ENCODE measurements at places on chromosomes 6 and 20.
A peak's percentile ranks its signal among the peaks of the same experiment; 100 is the strongest.

DNA sequence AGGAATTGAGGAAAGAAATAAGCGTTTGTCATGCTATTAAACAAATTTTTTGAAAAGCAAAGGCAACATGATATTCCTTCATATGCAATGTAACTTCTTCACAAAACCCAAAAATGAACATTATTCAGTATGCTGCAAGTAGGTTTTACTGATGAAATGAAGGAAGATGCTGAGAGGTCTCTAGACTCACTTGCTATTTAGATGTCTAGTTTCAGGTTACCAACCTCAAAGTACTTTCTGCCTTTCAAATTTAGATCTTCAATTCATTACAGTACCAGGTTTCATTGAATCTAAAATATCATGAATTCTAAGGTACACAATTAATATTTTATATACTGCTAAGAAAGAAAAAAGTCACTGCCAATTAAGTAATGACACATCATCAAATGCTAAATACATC is 39.9 kb downstream of the MYO6 start:
- DNase-seq: no peak

DNA sequence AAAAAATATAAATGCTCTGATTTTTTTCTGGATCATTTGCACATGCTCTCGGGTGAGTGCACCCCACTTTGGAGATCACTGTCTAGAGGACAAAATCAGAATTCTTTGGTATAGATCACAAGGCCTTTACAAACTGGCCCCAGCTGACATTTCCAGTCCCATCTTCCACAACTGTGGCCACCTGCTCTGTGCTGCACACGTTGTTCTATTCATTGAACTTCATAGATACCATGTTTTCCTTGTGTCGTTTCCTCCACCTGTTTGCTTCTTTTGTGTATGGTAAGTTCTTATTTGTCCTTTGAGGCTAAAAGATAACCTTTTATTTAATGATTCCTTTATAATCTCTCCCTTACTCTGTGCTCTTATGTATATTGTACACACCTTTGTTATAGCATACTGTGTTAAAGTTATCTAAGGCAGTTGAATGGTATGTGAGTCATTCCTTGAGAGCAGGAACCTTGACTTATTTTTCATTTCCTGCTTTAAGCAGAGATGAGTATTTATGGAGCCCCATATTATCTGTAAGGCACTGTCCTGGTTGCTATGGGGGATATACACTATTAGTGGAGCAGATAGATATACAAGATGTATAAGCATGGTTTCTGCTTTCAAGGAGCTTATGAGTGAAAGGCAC is 12.0 kb upstream of the SLC17A5 start:
- DNase-seq: no peak

DNA sequence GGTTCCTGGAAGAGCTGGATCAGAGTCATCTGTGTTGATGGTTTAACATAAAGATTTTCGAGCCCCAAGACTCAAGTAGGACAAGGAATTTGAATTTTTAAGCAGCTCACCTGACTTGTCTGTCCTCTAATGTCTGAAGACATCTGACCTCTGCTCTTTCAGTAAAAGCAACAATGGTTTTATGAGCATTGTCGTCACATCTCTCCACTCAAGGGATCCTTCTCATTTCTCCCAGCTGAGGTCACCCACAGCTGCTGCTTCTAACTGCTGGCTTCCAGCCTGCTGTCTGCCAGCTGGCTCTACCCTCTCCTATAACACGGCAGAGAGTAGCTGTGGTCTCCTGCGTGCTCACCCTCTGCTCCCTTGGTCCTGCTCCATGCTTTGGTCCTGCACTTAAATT is 24.7 kb upstream of the HDAC2 start:
- DNase-seq: peak; percentile 96

GRCh38 chr6:143468026-143468425 is 17.4 kb downstream of the PEX3 start:
- DNase-seq: no peak

GRCh38 chr6:148313488-148313887 is 29.1 kb upstream of the SASH1 start:
- no peak for DNase-seq

- no peak for DNase-seq
These were observed 135.6 kb downstream of the SLC24A3 start for GRCh38 chr20:19347943-19348456.

DNA sequence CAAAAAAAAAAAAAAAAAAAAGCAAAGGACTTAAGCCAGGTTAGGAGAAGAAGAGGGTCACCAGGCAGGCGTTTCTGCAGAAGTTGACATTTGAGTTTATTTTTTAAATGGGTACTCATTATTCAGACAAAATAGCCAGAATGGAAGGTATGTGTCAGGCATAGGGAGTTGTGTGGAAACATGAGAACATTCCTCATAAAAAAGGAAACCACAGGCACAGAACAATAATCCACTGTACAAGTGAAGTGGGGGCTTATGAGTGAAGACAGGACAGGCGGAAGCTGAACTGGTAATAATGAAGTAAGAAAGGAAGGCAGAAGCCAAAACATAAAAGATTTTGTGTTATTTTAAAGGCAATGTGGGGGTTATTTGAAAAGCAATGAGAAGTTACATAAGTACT is 104.6 kb downstream of the EPB41L2 start:
- peak; percentile 43 for DNase-seq

DNA sequence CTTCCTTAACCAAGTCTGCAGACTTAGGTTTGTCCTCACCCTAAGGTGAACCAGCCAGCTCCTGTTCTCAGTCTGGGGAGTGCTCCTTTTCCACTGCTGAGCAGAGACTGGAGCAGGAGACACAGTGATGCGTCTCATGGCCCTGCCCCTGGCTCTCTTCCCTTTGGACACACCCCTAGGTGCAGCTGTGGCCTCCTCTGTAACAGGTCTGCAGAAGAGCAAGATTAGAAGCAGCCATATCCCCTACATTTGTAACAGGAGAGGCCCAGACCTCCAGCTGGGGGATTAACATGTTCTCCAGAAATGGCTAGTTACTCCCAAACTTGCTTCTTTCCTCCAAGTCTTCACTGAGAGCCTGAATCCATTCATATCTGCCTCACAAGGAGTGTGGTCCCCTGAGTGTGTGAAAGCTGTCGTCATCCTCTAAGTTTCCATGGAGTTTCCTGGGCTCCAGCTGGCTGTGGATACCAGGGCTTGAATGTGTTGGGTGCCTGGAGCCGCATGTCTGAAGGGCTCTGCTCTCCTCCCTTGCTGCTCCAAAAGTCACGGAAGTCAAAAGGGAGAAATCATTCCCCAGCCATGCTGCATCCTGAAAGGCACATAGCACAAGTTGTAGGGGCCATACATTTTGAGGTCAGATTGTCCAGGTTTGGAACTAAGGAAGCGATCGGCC is 57.7 kb downstream of the PPP1R14C start:
- no peak for DNase-seq

DNA sequence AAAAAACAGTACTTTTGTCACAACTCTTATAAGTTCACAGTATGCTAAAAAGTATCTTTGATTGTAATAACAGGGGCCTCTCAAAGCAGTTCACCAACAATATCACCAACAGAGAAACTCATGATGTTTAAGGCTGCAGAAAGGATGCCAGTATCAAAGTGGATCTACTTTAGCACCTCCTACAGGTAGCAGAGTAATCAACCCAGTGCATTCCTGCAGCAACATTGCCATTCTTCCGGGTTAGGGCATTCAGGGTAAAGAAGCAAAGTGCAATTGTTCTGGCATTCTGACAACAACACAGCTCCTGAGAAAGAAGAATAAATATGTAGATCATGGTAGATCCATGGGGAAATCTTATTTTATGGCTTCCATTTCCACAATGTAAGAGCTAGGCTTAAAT is 7.6 kb upstream of the SLC17A4 start:
- DNase-seq: no peak

GRCh38 chr20:16270314-16270931 is 302.8 kb downstream of the KIF16B start:
- no peak for DNase-seq

DNA sequence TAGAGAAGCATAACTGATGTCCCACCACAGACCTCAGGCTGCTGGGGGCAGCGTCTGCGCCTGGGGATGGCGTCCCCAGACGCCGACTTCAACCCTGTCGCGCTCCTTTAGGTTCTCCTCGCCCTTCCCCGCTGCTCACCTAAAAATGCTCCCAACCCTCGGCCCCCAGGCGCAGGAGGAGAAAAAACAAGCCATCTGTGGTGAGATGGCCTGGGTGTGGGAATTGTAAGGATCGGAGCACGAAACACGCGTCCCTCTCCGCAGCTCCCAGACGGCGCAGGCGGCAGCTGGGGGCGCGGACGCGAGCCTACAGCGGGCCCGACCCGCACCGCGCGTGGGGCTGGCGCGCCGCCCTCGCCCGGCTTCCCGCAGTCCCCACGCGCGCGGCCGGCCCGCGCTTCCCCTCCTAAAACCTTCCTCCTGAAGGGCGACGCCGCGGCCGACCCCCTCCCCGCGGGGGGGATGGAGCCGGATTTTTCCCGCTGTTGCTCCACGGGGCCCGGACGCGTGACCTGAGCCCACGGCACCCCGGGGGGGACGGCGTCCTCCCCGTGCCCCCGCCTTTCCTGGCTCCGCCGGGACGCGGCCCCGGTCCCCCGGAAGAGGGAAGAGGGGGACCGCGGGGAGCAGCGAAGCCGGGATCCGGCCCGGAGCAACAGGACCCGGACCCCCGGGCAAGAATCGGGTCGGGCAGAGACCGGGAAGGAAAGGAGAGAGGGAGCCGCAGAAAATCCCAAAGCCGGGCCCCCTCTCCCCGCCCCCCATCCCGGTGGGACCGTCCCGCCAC is 611 bp downstream of the EPB41L2 start:
- no peak for DNase-seq

DNA sequence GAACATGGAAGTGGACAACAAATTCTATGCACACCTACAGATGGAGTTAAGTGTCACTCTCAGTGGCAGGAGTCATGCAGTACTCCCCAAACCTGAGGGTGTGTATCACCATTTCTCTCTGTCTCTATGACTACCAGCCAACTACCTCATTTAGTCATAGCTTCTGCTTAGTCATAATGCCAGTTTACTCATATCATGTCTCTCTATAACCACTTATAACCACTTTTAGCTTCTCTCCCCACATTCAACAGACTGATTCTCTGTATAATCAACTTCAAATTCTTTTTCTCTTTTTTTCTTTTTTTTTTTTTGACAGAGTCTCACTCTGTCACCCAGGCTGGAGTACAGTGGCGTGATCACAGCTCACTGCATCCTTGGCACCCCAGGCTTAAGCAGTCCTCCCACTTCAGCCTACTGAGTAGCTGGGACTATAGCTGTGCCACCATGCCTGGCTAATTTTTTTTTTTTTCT is 13.8 kb upstream of the GTF3C6 start:
- DNase-seq: peak; percentile 72

DNA sequence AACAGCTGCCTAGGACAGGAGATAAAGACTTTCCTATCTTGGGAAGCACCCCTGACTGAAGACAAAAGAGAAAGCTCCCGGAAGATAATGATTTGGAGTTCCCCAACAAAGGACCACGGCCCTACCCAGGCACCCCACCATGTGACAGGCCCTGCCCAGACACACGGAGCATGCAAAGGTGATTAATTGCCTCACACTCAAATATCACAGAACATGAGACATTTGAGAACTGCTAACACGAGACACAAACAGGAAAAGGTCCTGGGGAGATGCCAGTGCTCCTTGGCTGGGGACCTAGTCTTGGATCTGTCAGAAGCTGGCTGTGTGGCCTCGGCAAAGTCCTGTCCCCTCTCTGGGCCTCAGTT is 82.5 kb upstream of the PTPN1 start:
- peak; percentile 22 for DNase-seq

GRCh38 chr6:6039946-6040509 is 33.3 kb upstream of the NRN1 start:
- DNase-seq: no peak

DNA sequence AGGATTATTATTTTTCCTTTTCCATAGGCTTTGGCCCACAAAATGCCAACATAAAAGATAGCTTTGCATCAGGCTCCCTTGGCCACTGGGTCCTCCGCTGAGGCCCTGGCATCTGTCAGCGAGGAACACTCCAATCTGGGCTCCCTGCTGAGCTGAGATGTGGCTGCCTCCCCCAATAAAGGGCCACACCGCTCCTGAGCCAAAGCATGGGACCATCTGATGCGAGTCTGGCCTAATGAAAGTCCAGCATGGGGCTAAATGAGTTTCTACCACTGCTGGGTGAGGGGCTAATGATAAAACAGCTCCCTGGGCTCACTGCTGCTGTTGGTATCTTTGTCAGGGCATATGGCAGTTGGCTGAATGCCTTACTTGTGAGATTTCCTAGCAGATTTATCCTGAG is 817.5 kb upstream of the SLC35B3 start:
- no peak for DNase-seq

- DNase-seq: no peak
These were observed 44.9 kb upstream of the STX16 start for GRCh38 chr20:58606184-58606583.

GRCh38 chr6:117837261-117837660 is 69.8 kb upstream of the SLC35F1 start:
- DNase-seq: no peak

GRCh38 chr6:35287671-35288396 is 9.8 kb upstream of the DEF6 start:
- DNase-seq: no peak

GRCh38 chr6:27994616-27995015 is 37.6 kb downstream of the OR2B6 start:
- no peak for DNase-seq
